IMR-90 (cell line): ENCODE measurements at places on chromosomes 1 and 21. TPM values are rescaled to one million over a fixed set of nuclear protein-coding genes. Genes with fewer than 3 reads are reported as not detected.

RAB4A gene
- polyA plus RNA-seq: 23.9 and 25.6 TPM in 2 replicates

DNA sequence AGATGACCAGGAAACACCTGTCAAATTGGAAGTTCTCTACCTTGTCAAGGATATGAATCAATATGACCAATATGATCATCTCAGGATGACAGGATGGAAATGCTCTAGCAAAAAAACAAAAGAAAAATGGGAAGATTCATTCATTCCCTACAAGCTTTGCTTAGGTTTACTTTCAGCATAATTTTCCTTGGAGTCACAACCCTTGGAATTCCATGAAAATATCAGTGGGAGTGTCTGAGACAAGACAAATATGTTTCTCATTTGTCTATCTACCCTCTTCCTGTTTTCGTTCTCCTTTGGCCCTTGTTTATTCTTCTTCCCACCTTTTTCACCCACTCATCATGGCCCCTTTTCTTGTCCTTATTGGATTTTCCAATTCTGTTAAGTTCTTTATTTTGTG is 50.6 kb downstream of the COLGALT2 start:
- no peaks in the 10 kb centered on the region for H3K27me3 ChIP-seq
- H3K4me1 ChIP-seq: peaks cover 14% of the 10 kb centered on the region
- H3K4me3 ChIP-seq: no peak overlapping the region
- DNase-seq: peak; percentile 59
- no peaks in the 10 kb centered on the region for H3K36me3 ChIP-seq

DNA sequence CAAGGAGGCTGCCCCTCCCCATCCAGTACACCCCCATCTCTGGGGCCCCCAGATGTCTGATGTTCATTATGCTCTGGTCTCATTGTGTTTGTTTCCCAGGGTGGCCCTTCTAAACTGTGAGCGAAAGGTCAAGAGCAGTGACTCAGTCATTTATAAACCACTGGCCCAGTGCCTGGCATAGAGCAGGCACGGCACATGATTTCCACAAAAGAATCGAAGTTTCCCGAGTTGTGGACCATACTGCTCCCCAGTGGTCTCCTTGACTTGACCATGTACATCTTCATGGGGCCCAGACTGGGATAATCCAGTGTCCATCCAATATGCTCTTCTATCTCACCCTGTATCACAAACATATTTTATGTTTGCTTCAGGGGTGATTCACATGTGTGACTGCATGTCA is 153.3 kb downstream of the NR5A2 start:
- no peak overlapping the region for H3K4me3 ChIP-seq
- no peaks in the 10 kb centered on the region for H3K36me3 ChIP-seq
- H3K27ac ChIP-seq: no peak overlapping the region; the same call in 1 of the 2 replicates
- peak; percentile 59 for DNase-seq

TMIGD3 gene
- polyA plus RNA-seq: 0.12 TPM in 1 of 2 replicates, not detected in the other

DNA sequence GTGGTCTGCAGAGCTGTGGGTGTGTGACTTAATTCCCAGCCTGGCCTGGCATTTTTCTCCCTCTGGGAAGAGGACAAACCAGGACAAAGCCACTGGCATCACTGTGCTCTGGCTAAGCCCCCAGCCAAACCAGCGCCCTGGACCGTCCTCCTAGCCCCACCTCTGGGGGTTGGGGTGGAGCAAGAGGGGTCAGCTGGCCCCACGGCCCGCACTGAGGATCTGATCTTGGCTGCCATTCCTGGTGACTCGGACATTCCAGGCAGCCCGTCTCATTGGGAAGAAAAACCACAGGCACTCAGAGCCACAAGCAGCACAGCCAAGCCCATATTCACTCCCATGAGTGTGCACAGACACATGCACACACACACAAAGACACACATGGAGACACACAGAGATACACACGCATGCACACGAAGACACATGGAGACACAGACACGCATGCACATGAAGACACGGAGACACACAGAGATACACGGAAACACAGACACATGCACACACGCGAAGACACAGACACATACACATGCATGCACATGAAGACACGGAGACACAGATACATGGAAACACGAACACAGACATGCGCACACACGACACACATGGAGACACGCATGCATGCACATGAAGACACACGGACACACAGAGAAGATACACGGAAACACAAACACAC is 2.3 kb upstream of the MXRA8 start:
- H3K4me1 ChIP-seq: peaks cover 31% of the 10 kb centered on the region
- H3K4me3 ChIP-seq: no peak overlapping the region
- DNase-seq: peak; percentile 93
- H3K36me3 ChIP-seq: peaks cover 4% of the 10 kb centered on the region; the same call in 1 of the 2 replicates
